Right ventricle myocardium inferior (tissue), 1 donor: ENCODE measurements at places on chromosomes 12 and 14. TPM values are rescaled to one million over a fixed set of nuclear protein-coding genes. Genes with fewer than 3 reads are reported as not detected.

LARP4 gene
- 53.3 TPM for total RNA-seq

MARS1 gene
- 89.7 TPM for total RNA-seq

TDP1 gene
- 5.2 TPM for total RNA-seq

- no peak for DNase-seq
These were observed 1.8 kb upstream of the TUBA1B start for GRCh38 chr12:49133014-49133413.

DNA sequence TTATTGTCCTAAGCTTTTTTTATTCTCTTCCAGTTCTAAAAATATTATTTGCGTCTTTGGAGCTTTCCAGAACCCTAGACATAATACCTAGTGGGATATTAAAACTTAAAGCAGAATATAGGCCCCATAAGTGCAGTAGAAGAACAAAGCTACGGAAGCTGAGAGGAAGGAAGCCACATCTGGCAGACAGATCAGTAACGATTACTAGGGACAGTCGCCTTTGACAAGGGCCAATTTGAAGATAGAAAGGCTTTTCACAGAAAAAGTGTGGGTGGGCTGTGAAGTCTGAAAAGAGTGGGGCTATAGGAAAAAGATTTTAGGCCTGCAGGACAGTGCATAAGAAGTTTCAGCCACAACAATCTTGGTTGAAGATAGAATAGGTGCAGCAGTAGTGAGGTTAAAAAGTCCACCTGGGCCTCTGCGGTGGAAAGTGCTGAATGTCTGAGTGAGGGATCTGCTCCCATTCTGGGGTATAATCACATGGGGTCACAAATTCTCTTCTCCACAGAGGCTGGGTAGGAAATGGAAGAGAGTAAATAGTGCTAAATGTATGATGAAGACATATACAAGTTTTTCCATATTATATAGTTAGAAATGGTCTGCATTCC, 114.5 kb downstream of the CMAS start:
- no peak for DNase-seq

DNA sequence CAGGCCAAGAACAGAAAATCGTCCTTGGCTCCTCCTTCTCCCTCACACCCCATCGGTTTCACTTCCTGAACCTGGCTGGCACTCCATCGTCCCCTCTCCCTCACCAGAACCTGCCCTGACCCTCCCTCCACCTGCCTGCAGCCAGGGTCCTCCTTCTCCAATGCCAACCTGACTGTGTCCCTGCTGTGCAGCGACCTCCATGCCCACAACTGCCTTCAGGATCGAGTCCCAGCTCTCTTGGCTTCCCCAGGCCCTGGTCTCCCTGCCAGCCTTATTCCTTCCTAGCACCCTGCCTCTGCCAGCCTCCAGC, 19.8 kb downstream of the HVCN1 start:
- DNase-seq, result no peak
